ENCODE measurements at places on chromosomes 7 and 10.

DNA sequence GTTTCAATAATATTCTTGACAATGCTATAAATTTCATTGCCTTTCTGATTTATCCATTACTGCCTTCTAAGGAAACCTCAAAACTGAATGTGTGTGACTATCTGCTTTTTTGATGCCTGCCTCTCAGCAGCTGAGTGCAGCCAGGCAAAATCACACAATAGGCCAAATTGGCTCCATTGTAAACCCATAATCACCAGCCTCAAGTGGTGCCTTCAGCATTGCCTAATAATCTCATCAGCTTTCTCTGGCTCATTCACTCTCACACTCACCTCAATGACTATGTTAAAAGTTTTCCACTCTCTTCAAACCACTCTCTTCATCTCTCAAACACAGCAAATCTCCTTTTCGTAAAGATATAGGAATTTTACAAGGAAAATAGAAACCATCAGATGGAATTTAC, 182.5 kb upstream of the COL1A2 start:
- DNase-seq = no peak

GRCh38 chr10:28300027-28300426, 2.8 kb downstream of the MPP7 start:
- DNase-seq = no peak

DNA sequence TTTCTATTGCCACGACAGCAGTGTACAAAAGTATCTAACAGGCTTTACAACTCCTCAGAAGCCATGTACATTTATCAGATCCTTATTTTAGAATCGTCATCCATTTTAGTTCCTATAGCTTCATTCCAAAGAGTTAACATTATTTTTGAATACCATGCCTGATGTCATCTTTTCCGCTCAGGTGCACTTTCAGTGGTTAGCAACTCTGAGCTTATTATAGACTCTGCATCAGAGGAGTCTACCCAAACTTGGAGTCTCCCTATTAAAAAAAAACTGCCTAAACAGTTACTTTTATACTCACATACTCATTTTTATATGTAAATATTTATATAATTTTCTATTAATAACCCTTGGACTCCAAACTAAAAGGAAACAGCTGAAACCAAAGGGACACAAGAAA, 31.6 kb upstream of the PRSS37 start:
- no peak for DNase-seq

DNA sequence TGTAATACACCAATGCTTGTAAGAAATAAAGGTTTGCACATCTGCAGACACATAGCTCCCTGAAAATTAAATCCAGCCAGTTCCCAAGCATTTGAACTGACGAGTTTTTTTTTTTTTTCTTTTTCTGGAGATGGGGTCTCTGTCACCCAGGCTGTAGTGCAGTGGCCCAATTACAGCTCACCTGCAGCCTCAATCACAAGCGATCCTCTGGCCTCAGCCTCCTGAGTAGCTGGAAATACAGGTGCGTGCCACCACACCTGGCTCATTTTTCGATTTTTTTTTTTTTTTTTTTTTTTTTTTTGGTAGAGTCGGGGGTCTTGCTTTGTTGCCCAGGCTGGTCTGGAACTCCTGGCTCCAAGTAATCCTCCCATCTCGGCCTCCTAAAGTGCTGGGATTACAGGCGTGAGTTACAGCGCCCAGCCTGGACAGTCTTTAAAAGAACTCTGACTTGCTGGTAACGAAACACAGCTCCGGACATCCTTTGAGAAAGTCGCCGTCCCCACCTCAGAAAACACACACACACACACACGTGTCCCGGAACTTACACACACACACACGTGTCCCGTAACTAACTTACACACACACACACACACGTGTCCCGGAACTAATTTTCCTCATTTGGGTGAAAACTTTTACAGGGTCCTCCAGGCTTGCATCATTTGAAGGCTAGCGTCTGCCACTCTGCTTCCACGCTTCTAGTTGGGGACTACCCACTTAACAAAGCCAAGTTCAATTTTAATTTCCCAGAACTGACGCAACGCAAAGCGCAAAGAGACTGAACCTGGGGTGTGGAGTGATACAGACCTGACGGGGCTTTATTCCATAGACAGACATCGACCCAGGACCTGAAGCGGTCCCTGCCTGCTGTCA, 18.6 kb downstream of the OCM2 start:
- DNase-seq = peak; percentile 15

GRCh38 chr7:132455378-132455777, 120.9 kb downstream of the PLXNA4 start:
- DNase-seq = no peak

GRCh38 chr7:142886866-142887265, 1.3 kb upstream of the TRPV6 start:
- no peak for DNase-seq

Data from AG08395 (cell line).